ENCODE measurements at places on chromosomes 16 and 17.

DNA sequence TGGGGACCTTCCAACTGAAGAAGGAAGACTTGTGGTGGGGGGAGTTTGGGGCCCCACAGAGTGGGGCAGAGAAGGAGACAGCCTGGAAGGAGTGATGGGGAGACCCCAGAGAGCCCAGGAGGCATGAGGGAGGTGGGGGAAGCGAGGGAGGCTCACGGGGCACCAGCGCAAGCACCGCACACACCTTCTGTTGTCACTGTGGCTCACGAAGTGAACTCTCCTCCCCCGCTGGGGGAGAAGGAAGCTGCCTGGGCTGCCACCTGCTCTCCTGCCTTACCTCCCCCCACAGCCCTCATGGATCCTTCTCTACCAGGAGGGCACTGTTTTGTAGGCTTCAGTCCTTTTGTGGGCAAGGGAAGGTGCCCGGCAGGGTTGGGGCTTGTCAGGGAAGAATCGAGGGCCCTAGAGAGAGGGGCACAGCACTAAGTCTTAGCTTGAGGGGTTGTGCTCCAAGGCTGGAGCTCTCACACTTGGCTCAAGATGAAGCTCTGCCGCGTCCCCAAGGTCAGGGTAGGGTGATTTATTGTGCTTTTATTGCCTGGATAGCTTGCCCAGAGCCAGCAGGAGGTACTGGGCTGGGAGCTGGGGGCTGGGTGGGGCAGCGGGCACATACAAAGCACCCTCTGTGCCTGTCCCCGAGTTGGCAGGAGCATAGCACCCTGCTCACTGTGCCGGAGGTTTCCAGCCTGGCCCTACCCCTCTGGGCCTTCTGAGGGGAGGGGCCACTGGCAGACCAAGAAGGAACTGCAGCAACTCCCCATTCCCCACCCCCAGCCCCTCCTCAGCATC lies 4.6 kb upstream of the STARD3 start:
- no peak for DNase-seq

DNA sequence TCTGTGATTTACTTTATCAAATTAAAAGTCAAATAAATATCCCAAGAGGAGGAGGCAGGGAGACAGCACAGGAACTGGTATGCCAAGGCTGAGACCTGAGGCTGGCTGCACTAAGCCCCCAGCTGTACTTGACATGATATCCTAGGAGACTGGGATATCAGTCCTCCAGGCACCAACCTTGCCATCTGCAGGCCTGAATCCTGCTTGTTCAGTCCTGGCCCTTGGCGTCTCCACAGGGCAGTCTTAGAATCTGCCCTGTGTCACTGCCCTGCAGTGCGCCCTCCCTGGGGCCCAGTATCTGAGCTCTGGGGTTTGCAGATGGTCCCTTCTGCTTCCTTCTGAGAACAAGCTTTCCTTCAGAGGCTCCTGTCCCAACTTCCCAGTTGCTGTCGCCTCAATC lies 75.9 kb downstream of the HS3ST3A1 start:
- DNase-seq = no peak

GRCh38 chr17:13635951-13636350 lies 34.2 kb upstream of the HS3ST3A1 start:
- no peak for DNase-seq

- no peak for DNase-seq
Measured at GRCh38 chr16:85402910-85403692, 210.0 kb upstream of the GSE1 start.

DNA sequence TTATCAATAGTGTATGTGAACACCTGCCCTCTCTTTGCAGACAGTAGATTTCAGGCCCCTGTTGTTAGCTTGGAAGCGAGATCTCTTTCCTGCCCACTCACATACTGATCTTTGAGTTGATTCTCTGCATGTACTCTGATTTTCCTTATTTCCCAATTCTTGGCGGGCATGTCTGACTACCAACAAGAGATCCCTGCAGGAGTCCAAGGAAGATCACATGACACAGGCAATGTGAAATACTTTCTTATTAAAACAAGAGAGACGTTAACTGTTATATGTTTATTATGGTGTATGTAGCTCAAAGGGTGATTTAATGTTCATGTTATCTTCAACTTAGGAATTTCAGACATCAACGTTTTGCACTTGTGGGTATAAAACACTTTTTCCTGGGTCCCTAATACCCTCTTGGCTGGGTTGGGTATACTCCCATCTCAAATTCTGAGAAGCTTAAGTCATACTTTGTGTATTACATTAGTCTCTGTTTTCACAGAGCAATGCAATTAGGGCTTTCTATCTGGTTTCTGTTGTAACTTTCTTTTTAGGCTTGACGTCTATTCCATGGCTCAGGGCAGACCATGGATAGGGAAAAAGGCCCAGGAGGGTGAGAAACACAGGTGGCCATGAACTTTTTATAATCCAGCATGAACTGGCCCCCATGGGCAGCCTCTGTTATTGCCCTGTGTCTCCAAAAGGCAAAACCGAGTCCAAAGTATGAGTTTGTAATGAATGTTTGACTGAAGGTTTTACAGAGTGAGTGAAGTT lies 32.2 kb downstream of the HSD17B2 start:
- no peak for DNase-seq
